ENCODE measurements at places on chromosomes 16 and 17.

DNA sequence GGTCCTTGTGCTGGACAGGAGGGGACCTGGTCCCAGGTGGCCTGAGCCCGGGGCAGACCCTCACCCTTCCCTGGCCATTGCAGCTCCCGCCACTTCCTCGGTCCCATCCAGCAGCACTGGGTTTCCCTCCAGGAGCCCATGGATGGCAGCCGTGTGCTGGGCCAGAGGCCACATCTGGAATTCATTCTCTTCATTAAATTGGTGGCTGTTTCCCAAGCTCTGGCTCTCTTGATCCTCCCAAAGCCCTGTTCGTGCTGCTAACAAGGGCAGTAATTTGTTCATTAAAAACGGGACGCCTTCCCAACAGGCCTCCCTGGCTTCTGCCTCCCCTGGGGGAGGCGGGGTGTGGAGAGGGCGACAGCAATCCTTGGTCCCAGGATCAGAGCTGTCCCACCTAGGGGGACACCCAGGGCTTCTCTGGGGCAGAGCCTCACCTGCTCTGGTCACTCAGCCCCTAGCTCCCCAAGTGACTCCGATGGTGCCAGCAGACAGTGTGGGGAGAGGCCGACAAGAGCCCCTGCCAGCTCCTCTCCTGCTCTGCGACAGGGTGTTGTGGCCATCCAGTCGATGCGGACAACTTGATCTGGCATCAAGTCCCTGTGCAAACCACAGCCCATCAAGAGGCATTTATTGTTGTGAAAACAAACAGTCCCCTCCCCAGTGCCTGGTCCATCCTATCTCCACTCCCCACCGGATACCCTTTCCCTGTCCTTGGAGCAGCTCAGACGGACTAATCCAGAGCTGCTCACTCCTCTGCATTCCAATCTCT lies 44.0 kb downstream of the SDK2 start:
- no peak overlapping the region for H3K27ac ChIP-seq
- no peaks in the 10 kb centered on the region for H3K36me3 ChIP-seq
- H3K4me1 ChIP-seq: no peaks in the 10 kb centered on the region
- no peaks in the 10 kb centered on the region for H3K27me3 ChIP-seq
- peak; percentile 9 for DNase-seq

- DNase-seq: no peak
- H3K4me3 ChIP-seq: no peak overlapping the region
- H3K27ac ChIP-seq: no peak overlapping the region
- H3K4me1 ChIP-seq: peaks cover 7% of the 10 kb centered on the region
- H3K36me3 ChIP-seq: no peaks in the 10 kb centered on the region
- no peaks in the 10 kb centered on the region for H3K27me3 ChIP-seq
Observed at GRCh38 chr16:11308493-11309283, 27.6 kb upstream of the PRM1 start.

DNA sequence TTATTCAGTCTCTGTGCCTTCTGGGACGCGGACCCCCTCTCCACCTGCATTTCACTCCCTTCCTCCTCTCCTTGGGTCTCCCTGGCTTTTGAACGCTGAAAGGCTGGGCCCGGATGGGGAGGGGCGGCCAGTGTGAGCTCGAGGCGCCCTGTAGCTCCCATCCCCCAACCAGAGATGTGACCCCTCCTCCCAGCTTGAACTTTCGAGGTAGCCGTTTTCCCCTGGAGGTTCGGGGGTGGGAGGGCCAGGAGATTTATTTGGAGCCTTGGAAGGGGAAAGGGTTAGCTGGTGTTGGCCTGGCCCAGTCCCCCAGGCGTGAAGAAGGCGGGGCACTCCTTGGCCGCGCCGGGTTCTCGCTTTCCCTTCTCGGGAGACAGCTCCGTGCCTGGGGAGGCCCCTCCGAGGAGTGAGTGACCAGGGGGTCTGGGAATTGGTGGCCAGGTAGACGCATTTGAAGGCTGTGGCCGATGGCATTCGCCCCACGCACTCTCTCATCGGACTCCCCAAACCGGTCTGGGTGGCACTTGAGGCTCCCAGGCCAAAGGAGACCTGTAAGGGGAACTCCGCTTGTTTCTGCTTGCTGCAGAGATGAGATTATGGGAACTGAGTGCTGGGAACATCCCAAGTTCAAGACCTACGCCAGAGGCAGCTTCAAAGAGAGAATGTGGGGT lies 942 bp downstream of the LDAF1 start:
- H3K27ac ChIP-seq: no peak overlapping the region
- DNase-seq: no peak
- peaks cover 19% of the 10 kb centered on the region for H3K4me1 ChIP-seq
- no peaks in the 10 kb centered on the region for H3K27me3 ChIP-seq

GRCh38 chr16:64969221-64969620 lies 152.6 kb downstream of the CDH11 start:
- H3K27me3 ChIP-seq: no peaks in the 10 kb centered on the region
- no peak overlapping the region for H3K4me3 ChIP-seq
- H3K27ac ChIP-seq: no peak overlapping the region
- H3K36me3 ChIP-seq: peaks cover 77% of the 10 kb centered on the region

GRCh38 chr17:11272191-11272590 lies 31.2 kb downstream of the SHISA6 start:
- H3K36me3 ChIP-seq: peaks cover 57% of the 10 kb centered on the region
- DNase-seq: no peak
- H3K27me3 ChIP-seq: no peaks in the 10 kb centered on the region
- H3K4me1 ChIP-seq: no peaks in the 10 kb centered on the region

DNA sequence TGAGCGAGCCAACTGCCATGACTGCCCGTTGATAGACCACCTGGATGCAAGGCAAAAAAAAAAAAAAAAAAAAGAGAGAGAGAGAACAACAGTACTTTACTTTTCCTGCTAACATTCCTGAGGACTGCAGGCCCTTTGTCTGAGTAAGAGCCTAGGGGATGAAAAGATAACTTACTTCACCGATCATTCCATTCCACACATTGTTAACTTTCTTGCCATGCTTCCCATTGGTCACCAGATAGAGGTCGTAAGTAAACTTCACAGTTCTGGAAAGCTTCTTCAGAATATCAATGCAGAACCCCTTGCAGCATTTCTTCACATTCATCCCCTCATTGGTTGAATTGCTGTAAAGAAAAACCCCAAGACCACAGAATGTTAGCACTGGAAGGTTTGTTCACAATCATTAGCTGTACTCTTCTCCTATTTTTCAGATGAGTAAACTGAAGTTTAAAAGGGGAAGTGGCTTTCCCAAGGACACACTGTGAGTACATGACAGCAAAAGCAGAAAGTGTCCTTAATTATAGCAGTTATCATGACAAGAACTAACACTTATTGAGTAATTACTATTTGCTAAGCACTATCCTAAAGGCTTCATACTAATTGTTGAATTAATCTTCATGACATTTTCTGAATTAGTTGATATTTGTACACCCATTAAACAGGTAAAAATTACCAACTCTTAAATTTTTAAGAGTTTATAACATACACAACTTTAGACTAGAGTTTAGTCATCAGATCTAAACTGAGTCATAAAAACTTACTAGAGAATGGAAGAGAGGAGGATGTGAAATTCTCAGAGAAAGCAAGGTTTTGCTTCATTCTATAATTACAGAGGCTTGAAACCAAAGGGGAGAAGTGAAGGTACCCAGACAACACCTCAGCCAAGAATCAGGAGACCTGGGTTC lies 341.2 kb downstream of the GRIN2A start:
- H3K27ac ChIP-seq: no peak overlapping the region
- no peaks in the 10 kb centered on the region for H3K36me3 ChIP-seq
- no peak overlapping the region for H3K4me3 ChIP-seq
- no peak for DNase-seq

DNA sequence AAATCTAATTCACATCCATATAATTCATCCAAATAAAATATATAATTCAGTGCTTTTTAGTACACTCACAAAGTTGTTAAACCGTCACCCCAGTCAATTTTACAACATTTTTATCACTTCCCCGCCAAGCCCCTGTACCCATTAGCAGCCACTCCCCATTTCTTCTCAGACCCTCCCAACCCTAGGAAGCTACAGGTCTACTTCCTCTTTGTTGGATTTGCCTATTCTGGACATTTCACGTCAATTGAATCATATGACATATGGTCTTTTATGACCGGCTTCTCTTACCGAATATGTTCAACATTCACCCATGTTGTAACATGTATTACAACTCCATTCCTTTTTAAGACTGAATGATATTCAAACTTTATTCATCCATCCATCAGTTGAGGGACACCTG lies 19.9 kb upstream of the MLKL start:
- no peaks in the 10 kb centered on the region for H3K36me3 ChIP-seq
- no peak for DNase-seq
- H3K27me3 ChIP-seq: no peaks in the 10 kb centered on the region
- no peak overlapping the region for H3K27ac ChIP-seq
- H3K4me1 ChIP-seq: no peaks in the 10 kb centered on the region
- H3K4me3 ChIP-seq: no peak overlapping the region

DNA sequence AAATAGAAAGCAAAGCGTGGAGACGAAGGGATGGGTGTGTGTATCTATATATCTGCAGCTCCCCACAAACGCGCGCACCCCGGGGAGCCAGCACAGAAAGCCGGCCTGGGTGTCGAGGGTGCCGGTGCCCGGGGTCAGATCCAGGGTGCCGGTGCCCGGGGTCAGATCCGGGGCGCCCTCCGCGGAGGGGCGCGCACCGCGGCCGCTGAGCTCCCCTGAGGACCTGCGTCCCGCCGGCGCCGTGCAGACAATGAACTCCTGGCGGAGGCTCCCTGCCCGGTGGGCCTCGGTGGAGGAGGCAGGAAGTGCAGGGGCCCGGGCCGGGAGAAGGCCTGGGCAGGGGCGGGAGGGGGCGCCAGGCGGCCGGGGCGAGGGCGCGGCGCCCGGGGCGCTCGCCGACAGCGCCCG lies 1.1 kb downstream of the ZNF423 start:
- no peaks in the 10 kb centered on the region for H3K27me3 ChIP-seq
- H3K36me3 ChIP-seq: no peaks in the 10 kb centered on the region
- peak; percentile 50 for DNase-seq
- peak overlapping the region; percentile 77 for H3K4me3 ChIP-seq

GRCh38 chr17:40338058-40338457 lies 26.5 kb downstream of the GJD3 start:
- no peak overlapping the region for H3K27ac ChIP-seq
- no peak for DNase-seq
- H3K4me3 ChIP-seq: no peak overlapping the region
- H3K4me1 ChIP-seq: no peaks in the 10 kb centered on the region
- H3K27me3 ChIP-seq: no peaks in the 10 kb centered on the region
- no peaks in the 10 kb centered on the region for H3K36me3 ChIP-seq

- H3K36me3 ChIP-seq: no peaks in the 10 kb centered on the region
- no peak overlapping the region for H3K4me3 ChIP-seq
- peak; percentile 19 for DNase-seq
- H3K27ac ChIP-seq: no peak overlapping the region
- H3K27me3 ChIP-seq: no peaks in the 10 kb centered on the region
Observed at GRCh38 chr17:11391134-11391533, 150.1 kb downstream of the SHISA6 start.

DNA sequence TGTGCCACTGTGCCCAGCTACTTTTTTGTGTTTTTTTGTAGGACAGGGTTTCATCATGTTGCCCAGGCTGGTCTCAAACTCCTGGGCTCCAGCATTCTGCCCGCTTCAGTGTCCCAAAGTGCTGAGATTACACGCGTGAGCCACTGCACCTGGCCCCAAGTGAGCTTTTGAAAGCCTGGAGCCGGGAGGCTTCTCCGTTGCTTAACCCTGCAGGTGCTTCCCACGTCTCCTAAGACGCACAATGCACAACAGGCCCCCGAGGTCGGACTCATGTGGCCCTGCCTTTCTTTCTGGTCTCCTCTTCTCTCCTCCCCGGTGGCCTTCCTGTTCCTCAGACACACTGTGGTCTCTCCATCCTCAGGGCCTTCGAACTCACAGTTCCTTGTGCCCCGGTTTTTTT lies 12.5 kb downstream of the RABEP2 start:
- H3K27ac ChIP-seq: no peak overlapping the region
- no peaks in the 10 kb centered on the region for H3K4me1 ChIP-seq
- DNase-seq: no peak
- H3K27me3 ChIP-seq: no peaks in the 10 kb centered on the region
- no peak overlapping the region for H3K4me3 ChIP-seq

- no peaks in the 10 kb centered on the region for H3K36me3 ChIP-seq
- H3K4me1 ChIP-seq: no peaks in the 10 kb centered on the region
- no peak overlapping the region for H3K27ac ChIP-seq
- no peaks in the 10 kb centered on the region for H3K27me3 ChIP-seq
- H3K4me3 ChIP-seq: no peak overlapping the region
- DNase-seq: no peak
Observed at GRCh38 chr16:79754081-79754480, 153.5 kb upstream of the MAF start.

DNA sequence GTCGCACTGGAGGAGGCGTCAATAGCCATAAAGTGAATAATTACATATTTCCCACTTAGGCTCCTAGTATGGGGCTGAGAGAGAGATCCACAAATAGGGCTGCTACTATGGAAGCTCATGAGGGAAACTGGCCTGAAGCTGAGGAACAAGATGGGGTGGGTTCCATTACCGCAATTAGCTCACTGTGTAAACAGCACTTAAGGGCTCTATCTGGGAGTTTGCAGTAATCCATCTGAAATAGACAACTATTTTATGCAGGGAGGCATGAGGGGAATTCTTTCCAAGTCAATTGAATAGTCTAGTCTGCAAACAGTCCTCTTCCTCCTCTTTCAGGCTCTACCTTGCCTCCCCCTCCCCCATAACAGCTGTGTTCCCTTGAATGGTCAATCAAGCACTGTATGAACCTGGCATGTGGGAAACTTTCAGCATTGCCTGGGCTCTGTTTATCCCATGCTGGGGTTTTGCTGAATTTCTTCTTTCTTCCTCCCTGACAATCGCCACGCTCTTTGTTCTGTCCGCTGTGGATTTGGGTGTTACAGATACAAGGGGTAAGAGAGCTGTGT lies 56.1 kb upstream of the MAF start:
- H3K4me1 ChIP-seq: no peaks in the 10 kb centered on the region
- H3K36me3 ChIP-seq: no peaks in the 10 kb centered on the region
- H3K27me3 ChIP-seq: no peaks in the 10 kb centered on the region
- no peak for DNase-seq
- no peak overlapping the region for H3K4me3 ChIP-seq

DNA sequence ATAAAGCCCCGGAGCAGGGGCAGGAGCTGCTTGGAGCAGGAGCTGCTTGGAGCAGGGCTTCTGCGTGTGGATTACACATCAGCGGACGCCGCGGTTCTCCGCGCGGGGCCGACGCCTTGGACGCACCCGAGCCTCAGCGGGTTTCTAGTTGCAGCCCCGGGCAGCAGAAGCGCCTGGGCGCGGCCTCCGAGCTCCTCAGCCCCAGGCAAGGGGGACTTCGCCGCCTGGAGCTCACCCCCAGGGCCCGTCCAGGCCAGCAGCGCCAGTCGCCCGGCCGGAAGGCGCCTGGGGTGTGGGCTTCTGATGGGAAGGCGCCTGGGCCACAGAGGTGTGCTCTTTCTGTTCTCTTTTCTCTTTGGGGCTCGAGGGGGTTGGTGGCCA lies 6.3 kb downstream of the FOXF1 start:
- H3K4me1 ChIP-seq: no peaks in the 10 kb centered on the region
- H3K27me3 ChIP-seq: peaks cover 97% of the 10 kb centered on the region
- H3K27ac ChIP-seq: no peak overlapping the region
- H3K4me3 ChIP-seq: no peak overlapping the region
- H3K36me3 ChIP-seq: no peaks in the 10 kb centered on the region
- no peak for DNase-seq

- no peak for DNase-seq
- no peaks in the 10 kb centered on the region for H3K36me3 ChIP-seq
- H3K27ac ChIP-seq: no peak overlapping the region
- H3K27me3 ChIP-seq: no peaks in the 10 kb centered on the region
Observed at GRCh38 chr16:4378161-4378666, 6.6 kb downstream of the VASN start.

All from A673 (cell line).